Chondrocyte (in vitro differentiated cells): ENCODE measurements at places on chromosomes 3 and 15. TPM values are rescaled to one million over a fixed set of nuclear protein-coding genes. Genes with fewer than 3 reads are reported as not detected.

DNA sequence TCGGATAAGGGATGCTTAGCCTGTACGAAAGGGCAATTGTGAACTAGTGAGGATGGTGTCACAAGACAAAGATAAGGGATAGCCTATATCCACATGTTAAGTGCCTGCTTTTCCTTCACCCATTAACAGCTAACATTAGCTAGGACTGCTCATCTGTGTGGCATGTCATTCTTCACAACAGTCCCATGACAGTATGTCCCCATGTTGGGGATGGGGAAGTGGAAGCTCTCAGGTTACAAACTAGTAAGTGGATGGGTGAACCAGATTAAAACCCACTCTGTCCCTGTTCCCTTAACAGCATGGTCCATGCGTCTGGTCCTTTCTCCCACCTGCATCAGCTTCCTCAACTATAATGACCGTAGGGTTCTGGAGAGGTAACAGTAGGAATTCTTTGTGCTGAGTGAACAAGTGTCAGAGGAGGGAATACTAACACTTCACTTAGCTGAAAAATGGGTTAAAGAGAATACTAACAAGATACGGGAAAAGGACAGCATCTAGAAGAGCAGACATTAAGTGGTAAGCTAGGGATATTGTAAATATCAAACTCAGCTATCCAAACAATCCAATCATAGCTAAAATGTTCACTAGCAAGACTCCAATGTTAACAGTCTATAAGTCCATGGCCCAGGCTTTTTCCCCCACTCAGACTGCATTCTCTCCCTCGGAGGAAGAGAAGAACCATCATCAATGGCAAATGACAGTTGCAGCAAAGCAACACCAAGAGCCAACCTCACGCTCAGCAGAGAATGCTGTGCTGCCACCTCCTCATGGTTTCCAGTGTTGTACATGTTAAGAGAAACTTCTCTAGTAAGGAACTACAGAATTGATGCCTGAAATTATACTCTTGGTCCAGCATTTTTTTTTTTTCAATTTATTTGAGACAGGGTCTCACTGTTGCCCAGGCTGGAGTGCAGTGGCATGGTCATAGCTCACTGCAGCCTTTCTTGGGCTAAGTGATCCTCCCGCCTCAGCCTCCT is 5.0 kb downstream of the RPLP1 start:
- no peak for DNase-seq

GRCh38 chr15:51751697-51752683 is 593 bp downstream of the TMOD2 start:
- no peak for DNase-seq

- DNase-seq: no peak
Measured at GRCh38 chr15:63556246-63556645, 40.9 kb upstream of the FBXL22 start.

- DNase-seq: no peak
Measured at GRCh38 chr3:148746053-148746452, 48.4 kb downstream of the AGTR1 start.

The GAP43 gene
- 3.3 to 33.7 TPM (median 3.6 TPM) in 3 replicates for total RNA-seq

The RAB7A gene
- 204 to 231 TPM (median 216 TPM) in 3 replicates for total RNA-seq
